Cortex of kidney (tissue), 1 donor: ENCODE measurements at places on chromosomes 7 and 10.

- DNase-seq: no peak
Measured at GRCh38 chr10:81848514-81848913, 26.5 kb upstream of the NRG3 start.

- no peak for DNase-seq
Measured at GRCh38 chr7:100753750-100754149, 20.4 kb downstream of the ZAN start.

DNA sequence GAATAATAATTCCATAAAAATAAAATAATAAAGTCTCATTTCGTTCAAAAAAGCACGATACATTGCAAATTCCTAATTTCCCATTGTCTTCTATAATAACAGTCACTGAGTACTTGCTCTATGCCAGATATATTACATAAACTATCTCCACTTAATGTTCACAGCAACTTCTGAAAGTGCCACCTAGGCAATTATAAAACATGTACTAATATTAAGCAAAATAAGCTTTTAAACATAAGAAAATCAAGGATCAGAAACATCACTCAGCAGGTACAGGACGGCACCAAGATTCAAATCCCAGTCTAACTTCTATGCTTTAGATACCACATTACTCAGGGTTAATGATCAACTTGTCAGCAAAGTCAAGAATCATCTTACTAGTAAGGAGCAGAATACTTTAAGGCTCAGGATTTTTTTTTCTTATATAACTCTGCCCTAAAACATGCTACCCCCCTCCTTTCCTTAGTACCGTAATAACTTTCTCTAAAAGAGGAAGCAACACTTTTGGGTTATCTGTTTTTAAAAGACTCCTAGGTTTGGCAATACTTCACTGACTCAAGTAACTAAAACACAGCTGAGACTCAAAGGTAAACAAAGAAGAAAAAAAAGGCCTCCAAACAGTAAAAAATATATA, 51.3 kb downstream of the USP6NL start:
- DNase-seq: no peak

DNA sequence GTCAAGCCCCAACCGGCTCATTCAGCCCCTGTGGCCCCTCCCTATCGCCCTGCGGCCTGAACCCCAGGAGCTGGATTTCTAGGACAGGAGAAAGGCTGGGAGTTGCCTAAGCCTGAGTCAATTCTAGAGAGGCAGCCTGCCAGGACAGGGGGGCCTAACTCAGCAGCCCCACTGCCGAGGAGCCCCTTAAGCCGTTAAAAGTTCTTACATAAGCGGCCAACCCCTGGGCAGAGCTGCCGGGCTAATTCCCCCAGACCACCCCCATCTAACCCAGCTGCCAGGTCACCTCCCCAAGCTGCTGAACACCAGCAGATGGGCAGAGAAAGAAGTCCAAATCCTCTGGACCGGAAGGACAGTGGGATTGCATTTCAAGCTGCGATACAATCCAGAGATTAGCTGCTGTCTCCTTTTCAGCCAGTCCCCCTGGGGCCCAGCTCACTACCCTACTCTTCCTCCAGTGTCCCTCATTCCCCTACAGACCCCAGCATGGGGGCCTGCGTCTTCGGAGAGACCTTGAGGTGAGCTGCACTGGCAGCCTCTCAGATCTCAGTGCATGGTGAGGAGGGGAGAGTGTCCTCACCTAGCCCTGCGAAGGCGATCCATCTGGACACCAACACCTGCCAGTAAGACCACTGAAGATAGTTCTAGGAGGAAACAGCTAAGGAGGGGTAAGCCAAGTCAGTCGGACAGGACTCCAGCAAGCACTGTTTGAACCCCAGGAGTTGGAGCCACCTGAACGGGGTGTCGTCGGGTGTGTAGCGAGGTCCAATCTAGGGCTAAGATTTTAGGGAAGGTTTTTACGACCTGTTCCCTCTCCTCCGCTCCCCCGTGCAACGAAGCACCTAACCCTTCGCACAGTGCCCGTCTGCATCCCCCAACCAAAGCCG, 830 bp downstream of the IMPDH1 start:
- no peak for DNase-seq

DNA sequence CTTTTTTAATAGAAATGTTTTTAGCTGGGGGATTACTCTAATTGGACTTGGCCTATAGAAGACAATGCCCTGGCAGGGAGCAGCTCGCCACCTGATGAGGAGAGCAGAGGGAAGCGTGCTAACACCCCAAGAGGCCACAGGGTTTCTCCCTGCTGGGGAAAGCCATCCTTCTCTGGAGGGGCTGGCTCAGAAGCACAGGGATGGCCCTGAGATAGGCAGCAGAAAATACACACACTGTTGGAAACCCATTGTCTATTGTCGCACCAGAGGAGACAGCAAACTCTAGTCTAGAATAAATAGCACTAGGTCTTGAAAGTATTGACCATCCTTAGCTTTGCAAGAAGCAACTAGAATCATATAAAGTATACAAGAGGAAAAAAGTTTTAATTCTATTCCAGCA, 5.4 kb downstream of the COBL start:
- no peak for DNase-seq

GRCh38 chr10:6770846-6771245, 190.8 kb upstream of the PRKCQ start:
- DNase-seq: no peak

- DNase-seq: no peak
Measured at GRCh38 chr10:131724169-131724545, 176.7 kb upstream of the PPP2R2D start.

DNA sequence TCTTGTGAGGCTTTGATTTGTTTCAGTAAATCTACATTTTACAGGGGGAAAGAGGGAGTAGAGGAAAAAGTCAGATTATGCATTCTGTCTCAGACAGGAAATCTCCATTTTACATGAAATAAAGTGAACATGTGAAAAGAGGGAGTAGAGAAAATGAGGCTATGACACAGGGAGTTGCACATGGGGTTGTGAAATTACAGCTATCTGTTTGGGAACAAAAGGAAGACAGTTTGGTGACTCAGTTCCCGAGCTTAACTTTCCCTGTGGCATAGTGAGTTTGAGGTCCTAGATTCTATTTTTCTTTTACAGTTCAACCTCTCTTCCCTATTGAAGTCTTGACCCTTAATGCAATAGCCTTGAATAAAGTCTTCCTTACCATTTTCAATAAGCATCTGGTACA, 63.2 kb upstream of the AGR3 start:
- DNase-seq: no peak

GRCh38 chr7:43454936-43455518, 127.9 kb upstream of the STK17A start:
- DNase-seq: no peak

DNA sequence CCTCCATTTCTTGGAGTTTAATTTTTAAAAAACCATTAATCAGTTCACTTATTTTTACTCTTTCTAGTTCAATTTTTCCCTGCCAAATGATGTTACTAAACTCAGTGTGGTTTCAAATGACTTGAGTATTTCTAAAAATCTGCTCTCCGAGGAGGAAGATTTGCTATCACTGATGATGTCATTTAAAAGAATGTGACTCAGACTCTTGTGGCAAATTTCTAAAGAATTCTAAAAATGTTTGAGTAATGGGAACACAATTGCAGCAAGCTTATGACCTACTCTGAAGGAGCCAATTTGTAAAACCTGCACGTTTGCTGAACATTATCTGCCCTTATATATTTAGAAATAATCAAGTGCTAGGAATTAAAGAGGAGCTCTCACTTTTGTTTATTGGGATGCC, 88.6 kb downstream of the SPAG6 start:
- no peak for DNase-seq

DNA sequence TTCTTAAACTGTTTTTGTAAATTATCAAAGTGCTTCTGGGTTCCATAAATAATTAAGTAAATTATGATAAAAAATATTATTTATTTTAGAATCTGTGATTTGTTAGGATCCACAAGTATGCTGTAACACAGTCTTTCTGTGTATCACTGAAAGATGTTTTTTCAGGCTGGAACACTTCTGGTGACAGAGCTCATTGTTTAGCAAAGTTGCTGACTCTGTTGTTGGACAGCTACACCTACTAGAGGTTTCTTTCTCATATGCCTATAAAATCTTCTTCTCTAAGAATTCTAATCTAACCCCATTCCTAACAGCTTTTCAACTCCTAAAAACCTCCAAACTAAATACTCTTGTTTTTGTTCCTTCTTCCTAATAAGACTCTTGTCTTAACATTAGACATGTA, 176.8 kb downstream of the THSD7A start:
- DNase-seq: no peak

DNA sequence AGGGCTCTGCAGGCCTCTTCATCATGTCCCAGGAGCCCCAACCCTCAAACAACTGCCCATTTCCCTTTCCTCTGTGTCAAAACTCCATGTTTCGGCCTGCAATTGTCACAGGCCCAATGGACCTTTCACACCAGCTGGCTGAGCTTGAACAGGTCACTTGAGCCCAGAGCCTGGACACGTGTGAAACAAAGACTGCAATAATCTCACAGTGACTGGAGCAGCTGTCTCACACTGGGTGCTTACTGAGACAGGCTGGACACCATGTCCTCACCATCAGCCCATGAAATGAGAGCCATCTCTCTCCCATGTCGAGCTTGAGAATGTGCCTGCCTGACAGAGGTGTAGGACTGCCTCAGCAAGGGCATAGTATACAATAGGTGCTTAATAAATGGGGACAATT, 19.5 kb upstream of the EIF5AL1 start:
- DNase-seq: no peak

DNA sequence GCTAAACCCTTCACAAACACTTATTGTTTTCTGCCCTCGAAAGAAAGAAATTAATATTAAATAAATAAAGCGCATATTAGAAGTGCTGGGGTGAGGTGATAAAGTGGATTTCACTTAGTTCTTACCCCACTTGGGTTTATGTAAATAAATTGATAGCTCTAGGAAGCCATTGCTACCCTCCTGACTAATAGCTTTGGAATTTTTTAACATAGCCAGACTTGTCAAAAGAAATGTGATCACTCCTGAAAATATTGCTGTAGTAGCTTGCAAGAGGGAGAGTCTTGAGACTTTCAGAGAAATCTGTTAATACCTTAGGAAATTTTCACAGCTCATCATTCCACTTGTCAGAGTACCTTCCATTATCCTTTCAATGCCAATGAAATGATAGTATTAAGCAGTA, 7.6 kb downstream of the ARL5B start:
- no peak for DNase-seq

GRCh38 chr10:34075254-34075926, 739.7 kb downstream of the PARD3 start:
- no peak for DNase-seq

DNA sequence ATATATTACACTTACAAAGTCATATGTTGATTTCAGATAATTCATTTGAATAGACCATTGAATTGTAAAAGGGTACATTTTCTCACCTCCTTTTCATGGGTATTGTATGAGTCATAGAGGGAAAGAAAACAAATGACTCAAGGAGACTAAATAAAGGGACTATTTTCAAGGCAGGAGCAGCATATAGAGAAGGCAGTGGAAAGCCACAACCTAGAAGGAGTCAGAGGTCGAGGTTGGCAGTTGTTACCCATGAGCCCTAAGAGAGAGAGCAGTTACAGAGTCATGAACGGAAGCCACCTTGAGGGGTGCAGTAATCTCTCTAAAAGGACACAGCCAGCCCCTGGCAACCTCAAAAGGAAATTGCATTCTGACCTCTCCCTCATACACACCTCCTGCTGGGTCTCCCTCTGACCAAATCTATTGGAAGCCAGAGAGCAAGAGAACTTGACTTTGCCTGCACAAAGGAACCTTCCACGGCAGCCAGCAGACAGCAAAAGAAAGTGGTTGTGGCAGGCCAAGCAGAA, 137.9 kb downstream of the GRM8 start:
- no peak for DNase-seq

DNA sequence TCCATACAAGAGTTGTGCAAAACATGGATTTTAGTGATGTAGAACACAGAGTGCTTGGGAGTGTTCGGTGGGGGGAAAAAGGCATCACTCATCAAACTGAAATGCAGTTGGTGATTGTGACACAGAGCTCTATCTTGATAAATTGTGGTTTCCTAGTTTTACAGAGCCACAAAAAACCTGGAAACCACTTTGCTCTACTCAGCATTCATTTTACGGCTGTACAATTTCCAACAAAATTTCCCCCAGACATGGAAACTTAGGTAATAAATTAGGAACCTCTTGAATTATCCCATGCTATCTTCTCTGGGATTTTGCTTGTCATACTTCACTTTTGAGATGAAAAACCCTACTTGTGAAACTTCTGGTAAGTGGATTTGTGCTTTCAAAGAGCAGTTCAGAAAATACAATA, 614.9 kb upstream of the FZD8 start:
- DNase-seq: no peak

DNA sequence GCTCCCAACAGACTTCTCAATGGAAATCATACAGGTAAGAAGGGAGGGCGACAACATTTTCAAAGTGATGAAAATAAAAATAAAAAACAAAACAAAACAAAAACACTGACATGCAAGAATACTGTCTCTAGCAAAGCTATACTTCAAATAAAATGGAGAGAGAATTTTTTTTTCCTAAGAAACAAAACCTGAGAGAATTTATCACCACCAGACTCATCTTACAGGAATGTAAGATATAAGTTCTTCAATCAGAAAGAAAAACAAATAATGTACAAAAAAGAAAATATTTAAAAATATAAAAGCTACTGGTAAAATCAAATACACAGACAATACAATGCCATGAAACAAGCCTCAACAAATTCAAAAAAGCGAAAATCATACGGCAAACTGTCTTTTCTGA, 113.2 kb downstream of the NRBF2 start:
- no peak for DNase-seq

DNA sequence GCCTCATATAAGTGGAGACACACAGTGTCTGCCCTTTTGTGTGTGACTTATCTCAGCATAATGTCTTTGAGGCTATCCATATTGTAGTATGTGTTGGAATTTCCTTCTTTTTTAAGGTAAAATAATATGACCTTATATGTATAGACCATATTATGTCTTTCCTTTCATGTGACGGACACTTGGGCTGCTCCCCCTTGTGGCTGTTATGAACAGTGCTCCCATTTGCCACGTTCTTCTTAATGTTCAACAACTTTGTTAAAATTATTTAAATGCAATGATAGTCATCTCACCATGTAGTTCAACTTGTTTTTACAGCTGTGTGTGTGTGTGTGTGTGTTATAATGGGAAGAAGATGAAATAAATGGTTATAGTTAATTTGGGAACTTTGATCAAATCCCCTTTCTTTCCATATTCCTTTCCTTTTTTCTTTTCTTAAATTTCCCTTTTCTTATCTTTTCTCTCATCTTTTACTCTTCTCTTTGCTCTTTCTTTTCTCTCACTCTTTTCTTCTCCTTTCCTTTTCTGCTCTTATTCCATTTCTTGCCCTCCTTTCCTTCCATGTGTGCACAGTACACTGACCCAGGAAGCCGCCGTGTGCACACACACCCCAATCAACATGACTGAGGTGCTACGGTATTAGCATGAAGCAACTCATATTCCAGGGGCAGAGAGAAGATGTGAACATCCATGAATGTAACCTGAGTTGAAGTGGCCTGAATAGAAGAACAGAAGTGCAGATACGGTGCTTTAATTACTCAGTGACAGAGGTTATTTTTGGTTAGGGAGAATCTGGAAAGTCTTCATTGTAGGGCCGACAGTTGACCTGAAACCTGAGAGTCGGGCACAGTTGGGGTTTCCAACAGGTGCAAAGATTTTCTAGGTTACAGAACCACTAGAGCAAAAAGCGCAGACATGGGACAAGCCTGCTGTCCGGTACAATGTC, 596.6 kb downstream of the SDK1 start:
- no peak for DNase-seq

GRCh38 chr10:102157224-102157623, 5.0 kb downstream of the NOLC1 start:
- DNase-seq: no peak
